ENCODE measurements at places on chromosomes 1 and 21.

DNA sequence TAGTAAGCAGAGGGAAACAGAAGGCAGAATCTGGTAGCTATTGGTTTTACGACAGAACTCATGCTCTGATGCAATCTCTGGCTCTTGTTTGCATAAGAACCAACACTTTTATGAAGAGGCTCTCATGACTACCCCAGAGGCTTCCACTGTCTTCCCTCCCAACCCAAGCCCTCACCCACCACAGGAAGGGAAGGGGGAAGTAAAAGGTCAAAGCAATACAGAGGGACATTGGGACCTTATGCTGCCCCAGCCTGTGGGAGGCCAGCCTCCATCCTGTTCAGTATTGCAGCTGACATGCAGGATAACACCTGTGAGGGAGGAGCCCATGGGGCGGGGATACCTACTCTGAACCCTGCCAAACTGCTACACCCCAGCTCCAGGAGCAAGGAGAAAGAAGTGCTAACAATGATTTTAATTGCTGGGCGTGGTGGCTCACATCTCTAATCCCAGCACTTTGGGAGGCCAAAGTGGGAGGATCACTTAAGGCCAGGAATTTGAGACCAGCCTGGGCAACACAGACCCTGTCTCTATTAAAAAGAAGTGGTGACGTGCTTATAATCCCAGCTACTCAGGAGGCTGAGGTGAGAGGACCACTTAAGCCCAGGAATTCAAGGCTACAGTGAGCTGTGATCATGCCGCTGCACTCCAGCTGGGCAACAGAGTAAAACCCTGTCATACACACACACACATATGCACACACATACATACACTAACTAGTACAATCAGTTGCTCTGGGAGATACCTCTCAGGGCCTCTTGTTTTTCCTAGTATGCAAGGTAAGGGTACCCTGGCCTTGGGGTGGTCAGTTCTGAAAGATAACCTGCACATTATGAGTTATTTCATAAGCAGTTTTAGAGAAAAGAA, 9.5 kb downstream of the MR1 start:
- peak; percentile 48 for DNase-seq

GRCh38 chr1:5565281-5566125, 426.7 kb downstream of the NPHP4 start:
- DNase-seq = no peak

GRCh38 chr1:183210681-183211080, 24.6 kb downstream of the LAMC2 start:
- no peak for DNase-seq

- DNase-seq = no peak
These were observed 76.4 kb downstream of the ACBD6 start for GRCh38 chr1:180425952-180426351.

- no peak for DNase-seq
These were observed 73.7 kb upstream of the NRIP1 start for GRCh38 chr21:15138490-15138889.

- peak; percentile 98 for DNase-seq
These were observed 17.7 kb downstream of the NFYC start for GRCh38 chr1:40709100-40709801.

- DNase-seq = no peak
These were observed 12.3 kb downstream of the SYDE2 start for GRCh38 chr1:85188530-85188929.

DNA sequence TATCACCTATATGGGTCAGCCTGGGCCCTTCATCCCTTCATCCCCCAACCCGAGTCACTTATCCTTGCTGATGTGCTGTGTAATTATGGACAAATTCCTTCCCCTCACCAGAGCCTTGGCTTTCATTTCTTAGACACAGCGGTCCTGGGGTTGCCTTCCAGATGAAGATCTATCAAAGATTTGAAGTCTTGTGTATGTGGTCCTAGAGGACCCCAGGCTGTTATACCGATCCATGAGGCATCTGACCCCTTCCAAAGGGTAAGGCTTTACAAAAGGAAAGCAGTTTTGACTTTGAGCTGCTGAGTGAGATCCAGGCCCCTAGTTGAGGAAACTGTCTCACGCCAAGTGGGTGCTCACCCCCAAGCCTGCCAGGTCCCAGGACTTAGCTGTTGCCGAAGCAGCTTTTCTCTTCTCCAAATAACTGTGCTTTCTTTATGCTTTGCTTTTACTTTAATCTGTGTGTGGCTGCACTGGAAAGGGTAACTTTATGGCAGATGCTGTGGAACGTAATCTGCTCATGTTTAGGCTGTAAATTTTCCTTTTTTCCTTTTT, 37.6 kb downstream of the MAN1C1 start:
- no peak for DNase-seq

GRCh38 chr1:200242110-200243041, 167.5 kb downstream of the ZNF281 start:
- no peak for DNase-seq

GRCh38 chr1:24201941-24202440, 14.9 kb upstream of the IFNLR1 start:
- peak; percentile 92 for DNase-seq

DNA sequence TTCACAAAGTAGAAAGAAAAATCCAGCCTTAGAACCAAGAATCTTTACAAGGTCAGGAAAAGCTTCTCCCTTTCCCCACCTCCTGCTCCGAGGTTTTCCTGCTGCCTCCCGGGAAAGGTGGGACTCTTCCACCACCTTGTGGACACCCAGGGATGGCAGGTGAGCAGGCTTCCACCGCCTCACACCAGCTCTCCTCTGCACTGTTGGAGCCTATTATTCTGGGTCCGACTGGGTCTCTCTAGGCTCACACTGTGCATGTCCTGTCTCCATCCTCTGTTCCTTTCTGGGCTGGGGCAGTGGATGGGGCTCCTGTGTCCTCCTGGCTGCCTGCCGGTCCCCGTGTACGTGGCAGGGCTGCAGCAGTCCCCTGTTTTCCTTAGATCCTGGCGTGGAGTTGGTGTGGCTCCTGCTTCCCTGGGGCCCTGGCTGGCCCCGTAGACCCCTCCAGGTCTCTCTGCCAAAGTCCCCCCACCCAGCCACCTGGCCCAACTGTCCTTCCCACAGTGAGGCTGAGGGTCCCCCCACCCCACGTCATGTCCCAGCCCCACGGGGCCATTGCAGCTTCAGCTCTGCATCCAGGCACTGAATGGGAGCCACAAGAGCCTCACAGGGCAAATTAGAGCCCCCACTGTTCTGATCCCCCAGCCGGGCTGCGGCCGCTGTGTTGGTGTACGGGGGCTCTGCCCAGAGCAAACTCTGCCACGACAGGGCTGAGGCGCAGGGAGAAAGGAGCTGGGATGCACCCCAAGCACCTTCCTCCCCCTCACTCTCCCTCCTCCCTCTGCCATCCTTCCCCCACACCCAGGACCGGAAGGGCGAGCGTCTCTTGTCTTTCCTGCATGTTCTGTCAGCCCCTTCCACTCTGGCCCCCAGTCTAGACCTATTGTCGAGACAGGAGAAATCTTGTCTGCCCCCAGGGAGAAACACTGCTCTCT, 3.3 kb upstream of the SLC45A1 start:
- peak; percentile 90 for DNase-seq

GRCh38 chr21:46550116-46550941, 54.6 kb downstream of the S100B start:
- DNase-seq = no peak

DNA sequence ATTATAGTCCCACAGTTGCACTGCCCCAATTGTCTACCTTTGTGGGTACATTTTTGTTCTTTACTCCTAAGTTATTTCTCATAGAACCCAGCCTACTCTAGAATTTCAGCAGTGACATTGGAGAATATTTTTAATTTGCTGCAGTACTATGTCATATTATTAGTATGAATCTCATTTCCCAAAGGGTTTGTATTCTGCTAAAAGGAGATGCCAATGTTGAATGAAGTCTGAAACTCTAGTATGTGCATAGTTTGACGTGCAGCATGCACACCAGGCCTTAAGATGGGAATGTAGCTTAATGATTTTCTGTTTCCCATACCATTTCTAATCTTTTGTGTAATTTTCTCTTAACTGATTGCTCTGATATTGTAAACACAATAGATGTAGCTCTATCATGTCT, 10.5 kb upstream of the C1orf105 start:
- no peak for DNase-seq

DNA sequence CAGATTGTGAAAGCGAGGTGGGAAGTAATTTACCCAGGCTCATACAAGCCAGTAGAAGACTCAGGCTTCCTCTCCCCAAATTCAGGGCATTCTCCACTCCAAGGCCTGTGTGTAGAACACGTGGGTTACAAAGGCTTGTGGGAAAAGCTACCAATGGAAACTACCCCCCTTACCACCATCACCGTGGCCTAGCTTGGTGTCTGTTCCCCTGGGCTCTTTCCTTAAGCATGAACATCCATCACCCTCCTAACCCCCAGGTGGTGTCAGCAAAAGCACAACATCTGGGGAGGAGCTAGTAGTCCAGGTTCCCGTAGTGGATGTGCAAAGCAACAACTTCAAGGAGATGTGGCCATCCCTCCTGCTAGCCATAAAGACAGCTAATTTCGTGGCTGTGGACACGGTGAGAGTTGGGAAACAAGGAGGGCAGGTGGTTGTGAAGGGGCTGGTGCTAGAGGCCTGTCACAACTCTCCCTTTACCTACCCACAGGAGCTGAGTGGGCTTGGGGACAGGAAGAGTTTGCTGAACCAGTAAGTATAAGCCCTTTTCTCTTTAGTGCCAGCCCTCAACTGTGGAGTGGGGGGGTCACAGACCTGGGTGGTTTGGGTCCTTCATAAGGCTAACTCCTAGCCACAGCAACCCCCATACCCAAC, 701 bp upstream of the MUTYH start:
- DNase-seq = no peak

GRCh38 chr1:160575112-160575664, 4.1 kb downstream of the CD84 start:
- DNase-seq = no peak

DNA sequence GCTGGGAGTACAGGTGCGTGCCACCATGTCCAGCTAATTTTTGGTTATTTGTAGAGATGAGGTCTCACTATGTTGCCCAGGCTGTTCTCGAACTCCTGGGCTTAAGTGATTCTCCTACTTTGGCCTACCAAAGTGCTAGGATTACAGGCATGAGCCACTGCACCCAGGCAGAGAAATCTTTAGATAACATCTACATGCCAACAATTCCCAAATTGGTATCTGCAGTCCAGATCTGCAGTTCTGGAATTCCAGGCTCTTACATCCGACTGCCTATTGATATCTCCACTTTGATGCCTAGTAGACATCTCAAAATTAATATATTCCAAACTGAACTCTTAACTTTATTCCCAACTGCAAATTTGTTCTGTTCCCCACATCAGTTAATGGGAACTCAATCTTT, 23.3 kb downstream of the INAVA start:
- no peak for DNase-seq

- peak; percentile 81 for DNase-seq
These were observed 56.8 kb downstream of the NFIA start for GRCh38 chr1:61138921-61139774.

- peak; percentile 57 for DNase-seq
These were observed 72.0 kb downstream of the VCAM1 start for GRCh38 chr1:100791586-100791985.

- DNase-seq = no peak
These were observed 14.8 kb upstream of the ETS2 start for GRCh38 chr21:38790961-38791360.

DNA sequence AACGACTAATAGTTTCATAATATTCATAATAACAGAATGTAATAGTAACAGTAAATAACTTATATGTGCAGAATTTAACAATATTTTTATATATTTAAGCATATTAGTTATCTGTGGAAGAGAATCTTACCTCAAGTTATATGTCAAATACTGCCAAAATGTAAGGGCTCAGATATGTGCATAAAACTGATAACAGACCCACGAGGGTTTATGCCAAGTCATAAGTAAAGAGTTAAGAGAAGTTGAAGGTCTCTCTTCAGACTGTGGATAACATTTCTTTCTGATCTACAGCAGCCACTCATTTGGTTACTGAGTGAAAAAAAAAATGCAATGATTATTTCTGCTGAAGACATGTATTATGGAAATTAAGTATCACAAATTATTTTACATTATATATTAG, 1167.8 kb upstream of the NCAM2 start:
- DNase-seq = no peak

DNA sequence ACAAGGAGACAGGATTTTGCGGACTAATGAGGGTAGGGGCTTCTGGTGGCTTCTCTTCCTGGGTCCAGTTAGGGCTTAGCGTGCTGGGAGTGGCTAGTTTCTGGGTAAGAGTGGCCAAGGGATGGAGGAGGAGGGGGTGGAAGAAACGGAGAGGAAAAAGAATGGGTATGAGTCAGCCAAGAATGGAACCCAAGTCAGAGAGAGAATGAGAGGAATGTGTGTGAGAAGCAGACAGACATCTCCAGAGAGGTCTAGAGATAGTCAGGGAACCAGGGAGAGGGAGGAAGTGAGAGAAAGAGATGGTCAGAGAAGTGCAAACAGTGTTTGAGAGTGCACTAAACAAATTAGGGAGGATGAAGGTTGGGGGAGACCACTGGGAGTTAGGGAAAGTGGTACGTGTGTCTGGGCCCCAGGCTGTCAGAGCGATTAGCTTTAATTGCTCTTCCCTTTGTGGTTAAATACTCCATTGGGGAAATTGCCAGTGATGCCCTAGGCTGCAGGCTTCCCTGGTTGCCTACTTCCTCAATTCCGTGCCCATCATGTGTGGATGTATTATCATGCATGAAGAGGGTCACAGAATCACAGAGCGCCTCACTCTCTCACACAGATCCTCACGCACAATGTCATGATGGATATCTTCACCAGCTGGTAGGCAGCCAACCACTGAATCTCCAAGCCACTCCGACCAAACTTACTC, 1.4 kb downstream of the PEA15 start:
- DNase-seq = peak; percentile 94

GRCh38 chr1:204348722-204349121, 11.0 kb downstream of the PLEKHA6 start:
- peak; percentile 82 for DNase-seq

DNA sequence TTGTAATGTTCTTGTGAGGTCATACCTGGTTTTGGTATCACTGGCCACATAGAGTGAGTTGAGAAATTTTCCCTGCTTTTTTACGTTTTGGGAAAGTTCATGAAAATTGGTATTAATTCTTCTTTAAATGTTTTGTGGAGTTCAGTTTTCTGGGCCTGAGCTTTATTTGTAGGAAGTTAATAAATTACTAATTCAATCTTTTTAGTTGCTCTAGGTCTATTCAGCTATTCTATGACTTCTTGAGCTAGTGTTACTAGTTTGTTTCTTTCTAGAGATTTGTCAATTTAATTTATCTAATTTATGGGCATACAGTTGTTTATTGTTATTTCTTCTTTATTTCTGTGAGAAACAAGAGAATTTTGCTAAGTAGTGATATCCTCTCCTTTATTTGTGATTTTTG, 37.4 kb downstream of the HOOK1 start:
- no peak for DNase-seq

- no peak for DNase-seq
These were observed 16.2 kb downstream of the LRRC8D start for GRCh38 chr1:89837036-89837481.
